Spleen (tissue), 13 donors: ENCODE measurements at places on chromosomes 1 and 21. TPM values are rescaled to one million over a fixed set of nuclear protein-coding genes. Genes with fewer than 3 reads are reported as not detected.

Gene SNX27
- total RNA-seq = 69.6 TPM

Gene CD164L2
- not detected for total RNA-seq

Gene INAVA
- total RNA-seq = 1.4 TPM

Gene LINGO4
- not detected for total RNA-seq
